ENCODE measurements at places on chromosomes 3 and 15. TPM values are rescaled to one million over a fixed set of nuclear protein-coding genes. Genes with fewer than 3 reads are reported as not detected.
A peak's percentile ranks its signal among the peaks of the same experiment; 100 is the strongest.

The PLA2G4D gene
- total RNA-seq = not detected

The FBXO40 gene
- total RNA-seq = 0.23 TPM

- peak; percentile 52 for DNase-seq
Observed at GRCh38 chr3:42653560-42654330, at the start of gene ZBTB47. Gene ZBTB47 (plus strand): TSS chr3:42653697. CDS start chr3:42658356, 4,659 bp downstream.

DNA sequence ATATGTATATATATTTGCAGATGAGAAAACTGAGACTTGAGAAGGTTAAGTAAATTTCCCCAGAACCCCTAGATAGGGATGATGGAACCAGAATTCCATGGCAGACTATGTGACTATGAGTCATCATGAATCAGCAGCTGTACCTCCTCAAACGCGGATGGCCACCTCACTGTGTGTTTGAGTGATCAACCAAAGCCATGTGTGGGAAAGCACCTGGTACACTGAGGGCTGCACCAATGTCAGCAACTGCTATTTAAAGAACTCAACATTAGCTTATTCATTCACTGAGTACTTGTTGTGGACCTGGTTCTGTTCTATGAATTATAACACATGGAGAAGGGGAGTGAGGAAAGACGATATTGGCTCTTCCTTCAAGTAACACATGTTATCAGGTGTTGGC is 377.0 kb downstream of the GAP43 start:
- DNase-seq = no peak

DNA sequence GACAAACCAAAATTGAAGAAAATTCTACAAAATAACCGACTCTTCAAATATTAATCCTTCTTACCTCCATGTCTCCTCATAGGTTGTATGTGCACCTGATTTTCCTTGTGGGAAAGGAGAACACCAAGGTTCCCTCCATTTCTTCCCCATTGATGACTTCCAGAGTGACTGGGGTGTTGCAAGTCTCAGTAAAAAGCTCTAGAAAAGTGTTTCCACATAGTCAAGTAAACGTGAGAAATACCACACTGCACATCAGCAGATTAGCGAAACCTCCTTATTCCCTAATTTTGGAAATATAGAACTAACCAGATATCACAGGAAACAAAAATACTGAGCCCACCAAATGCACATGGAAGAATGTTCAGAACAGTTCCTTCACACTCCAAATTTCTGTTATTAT is 4.9 kb upstream of the RPN1 start:
- DNase-seq = no peak
